AG04450 (cell line): ENCODE measurements at places on chromosomes 13 and 19. TPM values are rescaled to one million over a fixed set of nuclear protein-coding genes. Genes with fewer than 3 reads are reported as not detected.

Gene ERICH6B
- polyA plus RNA-seq = not detected in 2 replicates

Gene PCDH17
- polyA plus RNA-seq = not detected in 2 replicates

Gene IGSF23
- polyA plus RNA-seq = 0.27 and 0.37 TPM in 2 replicates

Gene LGALS14
- not detected in 2 replicates for polyA plus RNA-seq

Gene ACP5
- 3.0 and 4.0 TPM in 2 replicates for polyA plus RNA-seq

Gene FPR1
- polyA plus RNA-seq = not detected in 2 replicates

Gene PALM
- polyA plus RNA-seq = 1.8 and 2.4 TPM in 2 replicates

Gene GJA3
- 2.4 and 2.7 TPM in 2 replicates for polyA plus RNA-seq

Gene KCNJ14
- 0.20 and 0.25 TPM in 2 replicates for polyA plus RNA-seq

Gene MYO1F
- polyA plus RNA-seq = 0.10 and 0.15 TPM in 2 replicates

Gene CYP2A6
- polyA plus RNA-seq = not detected in 2 replicates

Gene RUBCNL
- not detected in 2 replicates for polyA plus RNA-seq

Gene SYCN
- not detected in 2 replicates for polyA plus RNA-seq

Gene CYP4F8
- polyA plus RNA-seq = not detected in 2 replicates

Gene ARRDC5
- not detected in 2 replicates for polyA plus RNA-seq

Gene ACER1
- not detected in 2 replicates for polyA plus RNA-seq

Gene SULT2B1
- polyA plus RNA-seq = 0.12 and 0.20 TPM in 2 replicates

Gene KLK14
- not detected in 2 replicates for polyA plus RNA-seq

Gene CNOT3
- 9.9 and 18.7 TPM in 2 replicates for polyA plus RNA-seq

Gene ZNF577
- 6.0 and 7.3 TPM in 2 replicates for polyA plus RNA-seq

Gene RNF113B
- not detected in 2 replicates for polyA plus RNA-seq

Gene TMEM91
- polyA plus RNA-seq = 5.2 and 6.3 TPM in 2 replicates

Gene NCLN
- polyA plus RNA-seq = 27.1 and 40.3 TPM in 2 replicates

Gene HMG20B
- polyA plus RNA-seq = 30.5 and 36.8 TPM in 2 replicates

Gene WDR88
- not detected in 2 replicates for polyA plus RNA-seq

Gene NPAS1
- polyA plus RNA-seq = 0.30 and 0.36 TPM in 2 replicates

Gene NANOS3
- polyA plus RNA-seq = 0.36 and 0.37 TPM in 2 replicates

Gene FAM83E
- polyA plus RNA-seq = not detected in 2 replicates

Gene ZNF546
- 1.7 and 2.4 TPM in 2 replicates for polyA plus RNA-seq

Gene PEG3
- 0.01 TPM in 1 of 2 replicates, not detected in the other for polyA plus RNA-seq

Gene GYS1
- polyA plus RNA-seq = 19.5 and 24.1 TPM in 2 replicates

Gene RXFP2
- not detected in 2 replicates for polyA plus RNA-seq

Gene LRP3
- 9.5 and 15.8 TPM in 2 replicates for polyA plus RNA-seq

Gene CEACAM1
- not detected in 2 replicates for polyA plus RNA-seq

Gene FAM124A
- 0.06 and 0.14 TPM in 2 replicates for polyA plus RNA-seq

Gene LHB
- polyA plus RNA-seq = 0.31 TPM in 1 of 2 replicates, not detected in the other

Gene FGF21
- polyA plus RNA-seq = not detected in 2 replicates

Gene ZNF85
- 4.8 and 5.8 TPM in 2 replicates for polyA plus RNA-seq

Gene ADAMTSL5
- polyA plus RNA-seq = 5.6 and 7.5 TPM in 2 replicates

Gene NLRP9
- polyA plus RNA-seq = not detected in 2 replicates

Gene CIRBP
- polyA plus RNA-seq = 269 and 274 TPM in 2 replicates

Gene HS6ST3
- not detected in 2 replicates for polyA plus RNA-seq

Gene PCSK4
- 0.40 TPM in 2 replicates for polyA plus RNA-seq

Gene TEX101
- not detected in 2 replicates for polyA plus RNA-seq

Gene ZNF296
- not detected in 2 replicates for polyA plus RNA-seq

Gene ZNF699
- 3.2 and 3.3 TPM in 2 replicates for polyA plus RNA-seq

Gene B3GNT3
- polyA plus RNA-seq = not detected in 2 replicates

Gene ZNF493
- polyA plus RNA-seq = 5.8 and 6.4 TPM in 2 replicates

Gene B9D2
- 3.9 and 5.1 TPM in 2 replicates for polyA plus RNA-seq

Gene RGL3
- polyA plus RNA-seq = 0.11 and 0.16 TPM in 2 replicates

Gene FUT3
- polyA plus RNA-seq = not detected in 2 replicates

Gene NLRP12
- polyA plus RNA-seq = not detected in 2 replicates

Gene TMEM86B
- 0.87 and 1.2 TPM in 2 replicates for polyA plus RNA-seq

Gene CCDC61
- polyA plus RNA-seq = 4.2 and 6.8 TPM in 2 replicates

Gene KRTDAP
- polyA plus RNA-seq = not detected in 2 replicates

Gene SIAH3
- not detected in 2 replicates for polyA plus RNA-seq

Gene MICU2
- 33.3 and 42.1 TPM in 2 replicates for polyA plus RNA-seq

Gene TICAM1
- 1.0 and 2.9 TPM in 2 replicates for polyA plus RNA-seq

Gene DCLK1
- polyA plus RNA-seq = not detected in 2 replicates
